ENCODE measurements at places on chromosomes 3 and 15.

DNA sequence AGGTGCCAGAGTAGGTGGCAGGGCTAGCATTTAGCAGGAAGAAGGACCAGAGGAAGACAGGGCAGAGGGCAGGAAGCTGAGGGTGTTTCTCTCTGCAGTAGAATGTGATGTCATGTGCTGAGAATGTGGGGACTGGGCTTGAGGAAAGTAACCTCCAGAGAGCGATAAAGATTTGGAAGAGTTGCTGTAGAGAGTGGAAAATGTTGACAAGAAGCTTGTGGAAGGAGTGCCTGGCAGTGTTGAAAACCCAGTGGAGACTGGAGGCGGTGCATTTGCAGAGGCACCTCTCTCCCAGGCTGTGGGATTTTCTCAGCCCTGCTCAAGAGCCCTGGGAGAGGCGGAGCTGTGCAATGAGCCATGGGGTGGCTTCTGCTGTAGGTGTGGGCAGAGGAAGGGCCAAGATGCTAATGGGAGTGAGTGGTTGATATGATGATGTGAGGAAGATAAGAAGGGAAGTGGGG, 54.8 kb downstream of the MESD start:
- DNase-seq = no peak

- DNase-seq = no peak
Measured at GRCh38 chr3:147945968-147946519, 536.9 kb downstream of the ZIC1 start.

- DNase-seq = no peak
Measured at GRCh38 chr15:40793216-40793989, 13.5 kb upstream of the ZFYVE19 start.

GRCh38 chr3:133884887-133885711, 10.6 kb downstream of the RAB6B start:
- no peak for DNase-seq

All from left renal pelvis (tissue), 4 donors.